Fibroblast of skin of right biceps (primary cell): ENCODE measurements at places on chromosomes 6 and 20.

- DNase-seq, result peak; percentile 75
Measured at GRCh38 chr20:38452880-38453624, 17.9 kb upstream of the SNHG17 start.

GRCh38 chr6:34813028-34813713, 21.3 kb downstream of the BLTP3A start:
- no peak for DNase-seq

DNA sequence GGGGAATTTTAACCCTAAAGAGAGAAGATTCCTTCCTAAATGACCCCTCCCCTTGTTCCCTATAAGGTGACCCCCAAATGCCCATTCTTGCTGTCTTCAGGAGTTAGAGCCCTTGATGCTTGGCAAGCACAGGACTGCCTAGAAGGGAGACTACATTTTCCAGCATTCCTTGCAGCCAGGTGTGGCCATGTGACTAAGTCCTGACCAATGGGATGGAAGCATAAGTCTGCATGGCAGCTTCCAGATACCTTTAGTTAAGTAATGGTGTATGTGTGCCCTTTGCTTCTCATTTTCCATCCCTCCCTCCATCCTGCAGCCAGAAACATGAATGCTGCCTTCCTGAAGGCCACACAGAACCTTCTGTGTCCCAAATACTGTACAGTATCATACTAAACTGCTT, 5.5 kb downstream of the BFSP1 start:
- DNase-seq, result peak; percentile 16

DNA sequence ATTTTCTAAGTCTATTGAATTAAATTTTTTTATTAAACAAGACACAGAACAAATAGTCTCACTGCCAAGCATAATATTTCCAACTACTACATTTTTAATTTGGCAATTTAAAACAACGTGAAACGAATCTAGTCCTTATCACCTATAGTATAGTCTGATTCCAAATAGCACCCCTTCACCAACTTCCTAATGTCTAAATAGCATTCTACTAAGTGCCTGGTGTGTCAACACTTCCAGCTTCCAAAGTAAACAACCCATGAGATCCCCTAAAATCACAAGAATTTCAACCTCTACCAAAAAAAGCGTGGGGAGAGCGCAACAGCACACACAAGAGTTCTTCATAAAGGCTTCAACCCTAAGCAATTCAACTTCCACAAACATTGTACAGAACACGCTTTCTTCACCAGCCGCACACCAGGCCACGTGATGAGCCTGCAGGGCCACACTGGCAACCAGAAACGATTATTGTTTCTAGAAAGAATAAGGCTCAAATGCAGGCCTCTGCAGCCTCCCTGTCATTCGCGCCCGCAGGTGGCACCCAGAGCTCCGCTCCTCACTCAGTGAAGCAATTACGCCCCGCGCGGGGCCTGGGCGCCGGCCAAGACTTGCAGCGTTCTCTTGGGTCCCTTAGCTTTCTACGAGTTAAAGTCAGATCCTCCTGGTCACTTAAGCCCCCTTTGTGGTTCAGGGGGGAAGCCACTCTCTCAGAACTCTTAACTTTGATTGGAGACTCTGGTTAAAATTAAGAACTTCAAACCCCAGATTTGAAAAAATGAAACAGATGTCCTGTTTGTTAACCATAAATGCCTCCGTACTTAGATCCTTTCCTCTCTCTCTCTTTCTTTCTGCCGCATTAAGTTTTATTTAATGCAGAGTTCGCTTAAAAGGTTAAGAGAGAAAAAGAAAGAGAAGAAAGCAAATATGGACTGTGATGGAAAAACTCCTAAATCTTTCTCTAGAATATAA, 18.3 kb downstream of the SIM1 start:
- DNase-seq, result peak; percentile 25

DNA sequence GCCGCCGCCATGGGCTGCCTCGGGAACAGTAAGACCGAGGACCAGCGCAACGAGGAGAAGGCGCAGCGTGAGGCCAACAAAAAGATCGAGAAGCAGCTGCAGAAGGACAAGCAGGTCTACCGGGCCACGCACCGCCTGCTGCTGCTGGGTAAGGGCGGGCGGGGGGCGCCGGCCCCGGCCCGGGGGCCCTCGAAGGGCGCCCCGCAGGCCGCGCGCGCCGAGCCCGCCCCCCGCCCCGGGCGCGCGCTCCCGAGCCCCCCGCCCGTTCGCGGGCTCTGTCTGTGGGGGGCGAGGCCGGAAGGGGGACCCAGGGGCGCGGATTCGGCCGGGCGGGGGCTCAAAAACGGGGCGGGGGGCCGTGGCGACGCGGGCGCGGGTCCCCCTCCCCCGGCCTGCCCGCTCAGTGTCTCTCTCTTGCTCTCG, 39.2 kb downstream of the GNAS start:
- DNase-seq, result peak; percentile 41

DNA sequence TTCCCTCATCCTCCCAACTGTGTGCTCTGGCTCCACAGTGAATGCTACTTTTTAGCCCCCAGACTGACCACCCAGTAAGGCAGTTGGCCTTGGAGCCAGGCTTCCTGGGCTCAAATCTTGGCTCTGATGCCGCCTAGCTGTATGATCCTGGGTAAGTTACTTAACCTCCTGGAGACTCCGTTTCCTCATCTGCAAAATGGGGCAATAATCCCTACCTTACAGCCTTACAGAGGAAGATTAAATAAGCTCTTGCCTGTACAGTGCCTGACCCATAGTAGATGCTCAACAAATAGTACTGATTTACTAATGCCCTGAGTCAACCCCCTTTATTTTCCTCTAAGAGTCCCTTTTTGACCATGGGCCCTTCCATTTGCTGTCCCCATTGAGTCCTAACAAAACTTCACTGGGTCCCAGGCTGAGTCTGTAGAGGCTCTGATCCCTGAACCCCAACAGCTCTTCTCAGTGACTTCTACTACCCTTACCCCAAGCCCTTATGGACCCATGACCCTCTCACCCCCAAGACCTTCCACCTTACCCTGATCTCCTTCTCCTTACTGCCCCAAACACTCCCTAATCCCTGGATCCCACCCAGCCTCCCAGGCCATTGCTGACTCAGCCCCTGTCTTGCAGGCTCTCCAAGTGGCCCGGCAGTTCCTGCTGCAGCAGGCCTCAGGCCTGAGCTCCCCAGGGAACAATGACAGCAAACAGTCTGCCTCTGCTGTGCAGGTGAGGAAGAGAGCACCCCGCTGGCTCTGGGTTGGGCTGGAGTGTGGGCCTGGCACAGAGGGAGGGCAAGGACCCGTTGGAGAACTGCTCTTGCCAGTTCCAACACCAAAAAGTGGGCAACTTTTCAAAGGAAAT, 31.4 kb downstream of the FOXP4 start:
- DNase-seq, result peak; percentile 54

- peak; percentile 1 for DNase-seq
Measured at GRCh38 chr6:114342086-114342825, 567 bp downstream of the HS3ST5 start.

DNA sequence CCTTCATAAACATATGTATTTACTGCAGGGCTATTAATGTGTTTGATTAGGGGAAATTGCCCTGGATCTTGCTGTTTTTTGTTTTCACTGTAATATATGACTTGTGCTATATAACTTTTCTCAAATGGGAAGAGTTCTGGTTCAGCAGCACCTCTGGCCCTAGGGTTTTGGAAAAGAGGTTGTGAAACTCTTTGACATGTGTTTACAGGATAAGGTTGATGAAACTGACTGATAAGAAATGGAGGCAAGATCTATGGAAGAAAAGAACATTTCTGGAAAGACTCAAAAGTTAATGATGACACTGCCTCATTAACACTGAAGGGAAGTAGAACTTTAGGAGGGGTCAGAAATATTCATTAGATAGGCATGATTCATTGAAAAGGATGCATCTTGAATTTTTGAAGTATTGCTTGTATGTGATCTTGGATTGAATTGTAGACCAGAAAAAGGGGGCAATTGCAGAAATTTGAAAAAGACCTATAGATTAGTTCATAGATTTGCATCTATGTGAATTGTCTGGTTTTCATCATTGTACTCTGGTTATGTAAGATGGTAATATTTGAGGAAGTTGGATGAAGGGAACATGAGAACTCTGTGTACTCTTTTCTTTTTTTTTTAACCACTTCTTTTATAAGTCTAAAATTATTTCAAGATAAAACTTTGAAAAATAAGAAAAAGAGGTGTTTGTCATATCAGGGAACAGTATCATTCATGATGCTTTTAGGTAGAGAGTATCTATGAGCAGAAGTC, 54.0 kb downstream of the UTRN start:
- no peak for DNase-seq
